COLO829 (cell line): ENCODE measurements at places on chromosomes 2 and 18.
A peak's percentile ranks its signal among the peaks of the same experiment; 100 is the strongest.

DNA sequence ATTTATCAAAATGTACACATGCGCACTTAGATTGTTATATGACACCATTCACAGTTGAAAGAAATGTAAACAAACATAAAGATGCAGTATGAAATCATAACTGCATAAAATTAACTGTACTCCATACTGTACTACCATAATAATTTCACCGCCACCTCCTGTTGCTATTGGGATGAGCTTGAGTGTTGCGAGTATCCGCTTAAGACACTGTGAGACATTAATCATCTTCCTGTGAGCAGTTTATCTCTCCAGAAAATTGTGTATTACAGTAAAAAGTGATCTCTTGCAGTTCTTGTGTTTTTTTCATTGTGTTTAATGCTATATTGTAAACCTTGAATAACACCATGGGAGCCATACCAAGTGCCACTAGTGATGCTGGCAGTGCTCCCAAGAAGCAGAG lies 46.1 kb downstream of the OLA1 start:
- no peak for DNase-seq

DNA sequence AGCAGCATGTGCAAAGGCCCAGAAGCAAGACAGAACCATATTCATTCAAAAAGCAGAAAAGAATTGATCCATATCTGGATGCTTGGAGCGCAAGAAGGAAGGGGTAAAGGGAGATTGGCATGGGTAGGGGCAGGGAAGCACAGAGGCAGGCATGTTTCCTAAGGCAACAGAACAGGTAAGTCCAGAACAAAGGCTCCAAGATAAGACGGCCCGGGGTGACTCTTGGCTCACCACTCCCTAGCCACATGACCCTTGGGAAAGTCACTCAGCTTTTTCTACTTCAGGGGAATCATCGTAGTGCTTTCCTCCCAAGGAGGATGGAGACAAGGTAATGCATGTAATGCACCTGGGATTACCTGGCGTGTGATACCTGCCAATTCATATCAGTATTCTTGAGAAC lies 37.7 kb upstream of the ST3GAL5 start:
- no peak for DNase-seq

GRCh38 chr2:216281316-216281715 lies 91.0 kb downstream of the MARCHF4 start:
- DNase-seq: no peak

DNA sequence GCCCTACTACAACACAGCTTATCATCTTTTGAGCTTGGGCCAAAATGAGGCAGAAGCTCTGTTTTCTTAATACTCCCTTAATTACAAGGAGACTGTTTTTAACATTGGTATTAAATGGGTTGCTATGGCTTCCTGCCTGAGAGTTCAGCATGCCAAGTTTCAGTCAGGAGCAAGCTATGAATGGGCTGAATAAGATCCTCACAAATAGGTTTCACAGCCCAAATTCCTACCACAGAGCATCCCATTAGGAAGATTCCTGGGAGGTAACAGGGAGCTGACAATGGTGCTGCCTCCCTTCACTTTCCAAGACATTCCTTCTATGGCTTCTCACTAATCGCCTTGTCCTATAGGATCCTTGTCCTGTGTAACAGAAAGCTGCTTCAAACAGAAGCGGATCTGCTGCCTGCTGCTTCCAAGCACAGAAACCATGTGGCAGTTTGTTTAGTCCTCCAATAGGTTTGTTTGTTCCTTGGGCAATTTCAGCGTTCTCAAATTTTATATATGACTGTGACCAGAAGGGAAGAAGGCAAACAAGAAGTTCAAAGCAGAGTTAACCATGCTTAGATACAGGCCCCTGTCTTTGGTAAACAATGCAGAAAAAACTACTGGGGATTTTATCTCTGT lies 70.9 kb downstream of the NCKAP5 start:
- DNase-seq: peak; percentile 21

- no peak for DNase-seq
Measured at GRCh38 chr2:239780236-239780994, 244.7 kb downstream of the NDUFA10 start.

DNA sequence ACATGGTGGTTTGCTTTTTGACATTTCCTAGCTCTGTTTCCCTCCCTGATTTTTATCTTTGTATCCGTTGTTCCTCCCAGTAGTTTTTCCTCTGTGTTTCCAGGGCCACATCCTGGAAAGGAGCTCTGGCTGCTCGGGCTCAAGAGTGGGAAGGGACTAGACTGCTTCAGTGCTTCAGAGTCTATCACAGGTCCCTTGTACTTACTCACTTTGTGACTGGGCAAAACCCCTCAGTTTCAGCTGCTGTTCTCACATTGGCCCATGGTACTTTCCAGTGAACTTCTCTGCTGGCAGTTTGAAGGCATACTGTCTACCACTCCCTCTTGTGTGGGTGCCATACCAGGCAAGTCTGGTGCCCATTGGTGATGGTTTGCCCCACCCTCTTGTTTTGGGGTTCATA lies 7.5 kb upstream of the STAMBP start:
- DNase-seq: no peak

DNA sequence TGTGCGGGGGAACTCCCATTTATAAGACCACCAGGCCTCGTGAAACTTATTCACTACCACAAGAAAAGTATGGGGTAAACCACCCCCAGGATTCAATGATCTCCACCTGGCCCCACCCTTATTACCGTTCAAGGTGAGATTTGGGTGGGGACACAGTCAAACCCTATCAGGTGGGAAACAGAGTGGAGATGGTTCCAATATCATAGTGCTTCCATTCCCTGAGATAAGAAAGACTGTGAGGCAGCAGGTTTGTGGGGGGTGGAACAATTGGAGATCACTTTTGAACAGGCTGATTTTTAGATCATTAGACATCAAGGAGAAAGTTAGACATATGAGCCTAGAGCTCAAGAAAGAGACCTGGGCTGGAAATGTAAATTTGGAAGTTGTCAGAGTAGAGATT lies 39.3 kb downstream of the GKN2 start:
- DNase-seq: no peak

- DNase-seq: no peak
Measured at GRCh38 chr2:150379166-150379565, 108.3 kb downstream of the RND3 start.

- DNase-seq: no peak
Measured at GRCh38 chr2:240585101-240585500, 1.4 kb upstream of the CAPN10 start.

DNA sequence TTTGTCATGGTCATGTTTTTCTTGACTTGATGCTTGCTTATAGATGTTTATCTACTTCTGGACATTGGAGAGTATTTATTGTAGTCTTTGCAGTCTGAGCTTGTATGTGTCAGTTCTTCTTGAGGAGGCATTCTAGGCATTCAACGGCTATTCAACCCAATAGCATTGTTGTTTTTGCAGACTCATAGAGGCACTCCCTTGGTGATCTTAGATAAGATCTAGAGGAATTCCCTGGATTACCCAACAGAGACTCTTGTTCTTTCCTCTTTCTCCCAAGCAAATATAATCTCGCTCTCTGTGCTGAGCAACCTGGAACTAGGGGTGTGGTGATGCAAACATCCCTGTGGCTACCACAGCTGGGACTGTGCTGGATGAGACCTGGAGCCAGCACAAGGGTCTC lies 40.4 kb downstream of the SYT4 start:
- no peak for DNase-seq

- DNase-seq: no peak
Measured at GRCh38 chr2:236499691-236500578, 69.7 kb upstream of the ACKR3 start.

DNA sequence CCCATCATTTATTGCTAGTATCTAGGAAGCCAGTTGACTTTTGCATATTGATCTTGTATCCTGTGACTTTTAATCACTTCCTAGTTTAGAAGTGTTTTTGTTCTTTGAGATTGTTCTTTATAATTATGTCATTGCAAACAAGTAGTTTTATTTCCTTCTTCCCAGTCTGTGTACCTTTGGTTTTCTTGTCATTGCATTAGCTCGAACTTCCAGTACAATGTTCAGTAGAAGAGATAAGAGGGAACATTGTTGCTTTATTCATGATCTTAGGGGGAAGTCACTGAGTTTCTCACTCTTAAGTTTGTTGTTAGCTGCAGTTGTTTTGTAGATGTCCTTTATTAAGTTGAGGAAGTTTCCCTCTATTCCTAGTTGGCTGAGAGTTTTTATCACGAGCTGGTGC lies 61.0 kb downstream of the TRAPPC12 start:
- DNase-seq: no peak

GRCh38 chr2:230430957-230431910 lies 15.2 kb downstream of the SP100 start:
- no peak for DNase-seq

GRCh38 chr2:174020926-174021662 lies 55.9 kb upstream of the SP3 start:
- no peak for DNase-seq

DNA sequence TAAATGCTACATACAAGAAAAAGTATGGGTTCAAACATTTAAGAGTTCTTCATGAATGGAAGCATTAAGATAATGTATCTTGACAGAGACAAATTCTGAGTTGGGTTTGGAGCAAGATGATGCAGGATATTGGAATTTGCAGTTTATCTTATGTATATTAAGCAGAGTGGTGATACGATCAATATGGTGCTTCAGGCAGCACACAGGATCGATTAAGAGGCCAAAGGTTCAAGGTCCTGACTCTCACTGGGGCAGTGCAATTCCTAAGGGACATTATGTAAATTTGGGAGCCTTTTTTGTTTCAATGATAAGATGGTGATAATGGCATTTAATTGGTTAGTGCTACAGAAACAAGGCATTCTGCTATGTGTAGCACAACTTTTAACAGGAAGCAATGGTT lies 381.9 kb downstream of the KCNJ3 start:
- no peak for DNase-seq

DNA sequence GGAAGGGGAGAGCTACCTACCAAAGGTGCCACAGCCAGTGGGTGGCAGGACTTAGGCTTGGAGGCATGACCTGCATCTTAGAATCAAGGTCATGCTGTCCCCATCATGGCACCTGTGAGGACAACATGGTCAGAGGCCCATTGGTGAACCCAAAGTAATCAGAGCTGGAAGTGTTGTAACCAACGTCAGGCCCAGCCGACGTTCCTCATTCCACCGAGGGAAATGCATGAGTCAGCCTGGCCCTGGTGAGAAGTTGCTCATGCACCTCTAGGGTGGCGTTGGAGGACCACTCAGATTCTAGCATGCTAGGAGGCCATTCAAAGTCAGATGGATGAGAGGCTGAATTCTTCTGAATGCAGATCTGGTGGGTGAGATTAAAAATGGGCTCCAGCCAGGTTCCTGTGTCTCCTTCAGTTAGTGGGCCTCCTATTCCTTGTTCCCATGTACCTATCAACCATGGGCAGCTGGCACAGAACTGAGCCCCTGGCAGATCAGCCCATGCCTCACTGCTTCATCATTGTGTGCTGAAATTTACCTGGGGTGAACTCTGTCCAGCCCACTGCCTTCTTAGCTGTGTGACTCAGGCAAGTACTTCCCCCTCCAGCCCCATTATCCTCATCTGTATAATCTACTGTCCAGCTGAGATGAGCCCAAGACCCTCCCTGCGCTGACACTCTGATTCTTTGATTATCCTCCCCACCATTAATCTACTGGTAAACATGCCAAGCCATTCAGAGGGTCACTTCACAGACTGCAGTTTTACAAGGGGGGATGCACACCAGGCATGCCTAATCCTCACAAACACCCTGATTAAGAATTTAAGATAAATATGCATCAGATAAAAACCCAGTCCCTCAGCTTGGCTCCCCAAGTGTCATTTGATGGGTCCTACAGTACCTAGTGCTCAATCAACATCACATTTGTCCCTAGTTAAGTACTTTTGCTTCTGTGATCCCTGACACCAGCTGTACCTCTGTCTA lies 14.0 kb downstream of the SLC14A2 start:
- no peak for DNase-seq

- no peak for DNase-seq
Measured at GRCh38 chr2:50748671-50749070, 283.3 kb downstream of the NRXN1 start.

DNA sequence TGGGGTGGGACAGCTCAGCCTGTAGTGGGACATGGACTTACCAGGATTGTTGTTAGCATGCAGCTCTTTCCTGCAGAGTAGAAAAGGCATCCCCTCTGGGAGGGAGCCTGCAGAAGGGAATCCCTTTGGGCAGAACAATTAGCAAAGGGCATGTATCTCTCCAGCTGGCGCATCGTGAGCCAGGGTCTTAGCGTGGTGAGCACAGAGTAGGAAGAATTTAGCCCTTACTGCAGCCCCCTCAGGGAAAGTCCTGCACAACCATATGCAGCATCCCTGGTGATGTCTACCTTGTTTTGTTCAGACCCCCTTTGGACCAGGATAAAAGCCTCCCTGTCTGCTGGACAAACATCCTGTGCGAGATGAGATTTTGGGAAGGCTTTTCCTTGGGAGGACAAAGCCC lies 292.1 kb downstream of the SLC4A3 start:
- DNase-seq: no peak

- DNase-seq: no peak
Measured at GRCh38 chr18:74975001-74975400, 233.9 kb downstream of the PTGR3 start.

DNA sequence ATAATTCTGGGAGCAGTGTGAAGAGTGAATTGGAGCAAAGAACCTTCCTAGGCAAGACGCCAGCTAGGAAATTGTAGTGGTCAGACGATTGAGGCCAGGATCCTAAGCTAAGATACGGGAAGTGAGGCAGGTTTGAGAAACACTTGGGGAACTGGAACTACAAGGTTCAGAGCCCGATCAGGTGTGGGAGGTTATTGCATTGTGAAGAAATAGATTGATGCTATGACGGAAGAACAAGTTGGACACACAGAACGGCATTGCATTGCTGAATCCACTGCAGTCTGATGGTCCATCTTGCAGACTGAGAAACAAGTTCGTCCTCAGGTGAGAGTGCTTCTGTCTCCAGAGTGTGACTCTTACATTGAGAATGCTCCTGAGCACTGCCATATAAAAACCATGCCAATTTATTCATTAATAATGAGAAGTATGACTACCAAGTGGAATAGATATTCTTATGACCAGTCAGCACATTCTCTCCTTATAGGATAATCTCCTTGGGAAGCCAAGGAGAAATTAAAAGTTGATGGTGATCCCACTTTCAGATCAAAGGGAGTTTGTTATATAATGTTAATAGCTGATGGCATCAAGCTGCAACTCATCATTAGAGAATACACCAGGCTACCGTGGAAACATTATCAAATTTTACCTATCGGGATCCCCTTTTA lies 30.9 kb downstream of the ANTXR1 start:
- DNase-seq: no peak

- DNase-seq: peak; percentile 20
Measured at GRCh38 chr2:217491271-217491670, 511.5 kb downstream of the TNS1 start.

DNA sequence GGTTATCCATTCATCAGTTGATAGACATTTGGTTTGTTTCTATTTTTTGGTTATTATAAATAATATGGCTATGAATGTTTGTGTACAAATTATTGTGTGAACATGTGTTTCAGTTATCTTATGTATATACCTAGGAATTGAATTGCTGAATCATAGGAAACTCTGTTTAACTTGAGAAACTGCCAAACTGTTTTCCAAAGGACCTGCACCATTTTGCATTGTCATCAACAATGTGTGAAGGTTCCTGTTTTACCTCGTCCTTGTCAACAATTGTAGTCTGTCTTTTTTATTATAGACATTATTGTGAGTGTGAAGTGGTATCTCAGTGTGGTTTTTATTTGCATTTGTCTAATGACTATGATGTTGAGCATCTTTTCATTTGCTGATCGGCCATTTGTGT lies 17.1 kb downstream of the PDK1 start:
- no peak for DNase-seq
